Activated CD8-positive, alpha-beta memory T cell treated with anti-CD3 and anti-CD28 coated beads, Interleukin-2, amount 10 ng/mL, durations not matched to agents 7 days and 5 days (primary cell): ENCODE measurements at places on chromosomes 3 and 15.

GRCh38 chr3:78177780-78178179 lies 1137.9 kb downstream of the ROBO2 start:
- DNase-seq: no peak

GRCh38 chr3:150583028-150583427 lies 20.1 kb upstream of the SELENOT start:
- no peak for DNase-seq

DNA sequence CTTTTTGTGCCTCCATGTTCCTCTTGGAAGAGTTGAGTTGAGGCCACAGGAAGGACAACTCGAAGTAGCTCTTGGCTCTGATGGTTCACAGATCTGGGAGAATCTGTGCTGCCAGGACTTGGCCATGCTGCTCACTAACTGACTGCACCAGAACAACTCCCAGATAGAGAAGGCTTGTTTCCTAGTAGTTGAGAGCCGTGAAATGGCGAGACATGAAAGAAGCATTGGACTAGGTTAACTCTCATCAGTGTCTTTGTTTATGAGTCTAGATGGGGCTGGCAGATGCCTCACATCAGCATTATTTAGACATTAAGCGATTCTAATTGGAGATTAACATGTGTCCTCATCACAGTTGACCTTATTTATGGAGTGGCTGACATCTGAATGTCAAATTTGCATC lies 92.9 kb upstream of the AGBL1 start:
- DNase-seq: no peak

DNA sequence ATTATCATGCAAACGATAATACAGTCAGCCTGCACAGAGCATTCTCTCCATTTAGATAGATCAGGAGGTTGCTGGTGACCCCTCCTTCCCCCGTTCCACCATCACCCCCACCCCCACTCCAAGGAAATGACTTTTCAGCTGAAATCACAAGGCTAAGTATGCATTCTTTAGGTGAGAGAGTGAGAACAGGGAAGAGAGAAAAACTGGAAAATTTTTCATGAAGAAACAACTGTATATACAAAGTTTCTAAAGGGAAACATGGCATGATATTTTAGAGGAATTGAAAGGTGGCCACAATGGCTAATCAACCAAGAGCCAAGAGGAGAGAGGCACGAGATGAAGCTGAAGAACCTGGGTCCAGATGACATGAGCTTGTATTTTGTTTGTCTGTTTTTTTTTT lies 22.2 kb downstream of the BCL2A1 start:
- no peak for DNase-seq

DNA sequence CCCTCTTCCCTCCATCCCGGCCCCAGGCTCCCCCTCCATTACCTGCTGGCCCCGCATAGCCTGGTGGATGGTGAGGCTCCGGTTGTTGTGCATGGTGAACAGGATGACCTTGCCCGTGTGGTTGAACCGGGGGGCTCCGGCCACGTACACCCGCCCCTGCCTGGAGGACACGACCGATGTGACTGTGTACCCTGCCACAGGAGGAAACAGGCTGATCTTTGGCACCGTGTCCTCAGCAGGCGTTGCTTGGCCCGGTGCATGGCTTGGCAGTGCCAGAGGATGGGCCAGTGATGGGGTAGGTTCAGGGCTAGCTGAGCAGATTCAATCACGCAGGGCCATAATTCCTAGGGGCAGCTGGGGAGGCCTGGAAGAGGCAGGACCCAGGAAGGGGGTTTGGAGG lies 58.1 kb downstream of the FEM1B start:
- DNase-seq: no peak

DNA sequence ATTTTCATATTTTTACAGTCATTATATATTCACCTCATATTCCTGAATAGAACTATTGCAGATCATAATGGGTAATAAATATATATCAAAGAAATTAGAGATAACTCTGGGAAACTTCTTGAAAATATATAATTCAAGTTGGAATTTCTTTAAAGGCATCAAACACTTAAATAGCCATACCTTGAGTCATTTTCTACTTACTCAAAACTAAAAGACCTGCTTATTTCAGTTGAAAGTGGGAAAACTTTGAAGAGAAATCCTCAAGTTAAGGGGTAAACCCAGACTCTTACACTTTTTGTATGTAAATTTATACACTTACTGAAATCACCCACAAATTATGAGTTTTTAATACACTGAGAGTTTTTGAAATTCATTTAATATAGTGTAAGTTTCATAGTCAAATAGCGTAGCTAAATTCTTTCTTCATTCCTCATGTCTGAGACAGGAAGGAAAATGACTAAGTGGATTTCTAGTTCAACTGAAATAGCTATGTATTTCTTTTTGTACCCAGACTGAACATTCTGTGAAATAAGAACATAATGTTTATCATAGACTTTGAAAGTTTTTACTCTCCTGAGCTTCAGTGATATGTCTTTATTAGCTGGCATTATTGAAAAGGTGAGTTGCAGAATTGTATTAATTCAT lies 4.6 kb upstream of the ALCAM start:
- DNase-seq: no peak

GRCh38 chr3:101556064-101556463 lies 5.6 kb upstream of the TRMT10C start:
- DNase-seq: no peak

DNA sequence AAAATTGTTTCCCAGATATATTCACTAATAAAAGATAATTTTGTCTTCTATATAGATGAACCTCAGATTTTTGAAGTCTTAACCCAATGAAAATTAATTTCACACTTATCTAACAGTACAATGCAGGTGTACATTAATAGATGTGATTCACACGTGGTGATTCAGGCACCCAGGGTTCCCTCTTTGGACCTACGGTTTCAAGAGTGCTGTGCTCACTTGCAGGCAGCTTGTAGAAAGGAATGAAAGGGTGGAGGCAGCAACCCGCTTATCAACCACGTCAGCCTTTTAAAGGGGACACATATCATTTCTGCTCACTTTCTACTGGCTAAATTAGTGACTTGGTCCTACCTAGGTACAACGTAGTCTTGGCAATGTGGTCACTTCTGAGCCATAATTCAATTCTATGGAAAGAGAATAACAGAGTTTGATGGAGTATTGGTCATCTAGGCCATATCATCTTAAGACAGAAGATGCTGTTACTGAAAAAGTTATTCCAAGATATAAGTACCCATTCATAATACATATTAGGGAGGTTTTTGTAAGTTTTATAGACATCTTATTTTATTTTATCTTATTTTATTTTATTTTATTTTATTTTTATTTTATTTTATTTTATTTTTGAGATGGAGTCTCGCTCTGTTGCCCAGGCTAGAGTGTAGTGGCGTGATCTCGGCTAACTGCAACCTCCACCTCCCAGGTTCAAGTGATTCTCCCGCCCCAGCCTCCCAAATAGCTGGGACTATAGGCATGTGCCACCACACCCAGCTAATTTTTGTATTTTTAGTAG lies 37.9 kb downstream of the ACP3 start:
- no peak for DNase-seq

DNA sequence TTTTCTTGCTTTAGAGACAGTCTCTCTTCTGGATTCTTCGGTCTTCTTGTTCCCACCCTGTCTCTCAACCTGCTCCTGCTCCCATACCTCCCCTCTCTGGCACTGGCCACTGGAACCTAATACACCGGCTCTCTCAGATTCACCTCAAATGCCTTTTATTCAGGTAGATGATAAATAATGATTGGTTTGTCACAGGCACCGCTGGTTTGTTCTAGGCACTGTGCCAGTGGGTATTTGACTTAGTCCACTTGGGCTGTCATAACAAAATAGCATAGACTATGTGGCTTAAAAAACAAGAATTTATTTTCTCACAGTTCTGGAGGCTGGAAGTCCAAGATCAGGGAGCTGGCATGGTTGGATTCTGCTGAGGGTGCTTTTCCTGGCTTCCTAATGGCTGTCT lies 278.2 kb upstream of the STT3B start:
- DNase-seq: no peak

DNA sequence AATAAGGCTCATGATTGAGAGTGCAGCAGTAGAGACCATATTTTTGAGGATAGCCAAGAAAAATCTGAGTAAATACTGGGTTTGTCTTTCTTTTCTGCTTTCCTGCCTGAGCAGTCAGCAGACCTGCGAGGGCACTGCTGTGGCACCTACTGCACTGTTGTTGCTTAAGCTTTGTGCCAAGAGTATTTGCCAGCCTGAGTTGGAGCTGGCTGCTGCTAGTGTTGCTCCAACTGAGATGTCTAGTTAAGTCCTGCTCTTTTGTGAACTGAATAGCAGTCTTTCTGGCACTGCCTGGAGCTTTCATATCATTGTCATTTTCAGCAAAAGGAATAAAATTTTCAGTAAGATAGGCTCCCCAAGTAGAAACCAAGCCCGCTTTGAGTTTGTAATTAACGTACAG lies 214.5 kb upstream of the P2RY1 start:
- DNase-seq: no peak
